ENCODE measurements at places on chromosomes 13 and 19.
A peak's percentile ranks its signal among the peaks of the same experiment; 100 is the strongest.

GRCh38 chr13:43269037-43269481 lies 245.7 kb downstream of the DNAJC15 start:
- no peak for DNase-seq
- H3K27ac ChIP-seq: no peak overlapping the region
- H3K27me3 ChIP-seq: no peaks in the 10 kb centered on the region
- no peaks in the 10 kb centered on the region for H3K36me3 ChIP-seq
- no peak overlapping the region for H3K4me3 ChIP-seq

GRCh38 chr19:46564701-46565100 lies 36.4 kb upstream of the CALM3 start:
- no peak overlapping the region for H3K27ac ChIP-seq
- no peaks in the 10 kb centered on the region for H3K4me1 ChIP-seq
- no peak overlapping the region for H3K4me3 ChIP-seq
- DNase-seq: no peak
- no peaks in the 10 kb centered on the region for H3K27me3 ChIP-seq

GRCh38 chr19:43470288-43470687 lies 4.9 kb upstream of the LYPD3 start:
- H3K4me3 ChIP-seq: no peak overlapping the region
- H3K27ac ChIP-seq: peak overlapping the region; percentile 70
- H3K27me3 ChIP-seq: no peaks in the 10 kb centered on the region
- DNase-seq: no peak
- peaks cover 27% of the 10 kb centered on the region for H3K4me1 ChIP-seq
- no peaks in the 10 kb centered on the region for H3K36me3 ChIP-seq

- no peak for DNase-seq
- no peak overlapping the region for H3K4me3 ChIP-seq
Measured at GRCh38 chr13:112333756-112334543, 42.2 kb upstream of the SPACA7 start.

- no peaks in the 10 kb centered on the region for H3K27me3 ChIP-seq
- no peak overlapping the region for H3K27ac ChIP-seq
- no peaks in the 10 kb centered on the region for H3K36me3 ChIP-seq
- H3K4me3 ChIP-seq: no peak overlapping the region
Measured at GRCh38 chr13:83352391-83352790, 529.9 kb downstream of the SLITRK1 start.

GRCh38 chr19:942133-942645 lies 16.4 kb downstream of the ARID3A start:
- H3K27me3 ChIP-seq: no peaks in the 10 kb centered on the region
- H3K36me3 ChIP-seq: no peaks in the 10 kb centered on the region
- no peak overlapping the region for H3K4me3 ChIP-seq
- no peak overlapping the region for H3K27ac ChIP-seq

All from effector memory CD4-positive, alpha-beta T cell (primary cell).